C1 segment of cervical spinal cord (tissue), 14 donors: ENCODE measurements at places on chromosomes 2 and 18.

GRCh38 chr2:27559228-27559627 lies 23.6 kb upstream of the ZNF512 start:
- DNase-seq = no peak

DNA sequence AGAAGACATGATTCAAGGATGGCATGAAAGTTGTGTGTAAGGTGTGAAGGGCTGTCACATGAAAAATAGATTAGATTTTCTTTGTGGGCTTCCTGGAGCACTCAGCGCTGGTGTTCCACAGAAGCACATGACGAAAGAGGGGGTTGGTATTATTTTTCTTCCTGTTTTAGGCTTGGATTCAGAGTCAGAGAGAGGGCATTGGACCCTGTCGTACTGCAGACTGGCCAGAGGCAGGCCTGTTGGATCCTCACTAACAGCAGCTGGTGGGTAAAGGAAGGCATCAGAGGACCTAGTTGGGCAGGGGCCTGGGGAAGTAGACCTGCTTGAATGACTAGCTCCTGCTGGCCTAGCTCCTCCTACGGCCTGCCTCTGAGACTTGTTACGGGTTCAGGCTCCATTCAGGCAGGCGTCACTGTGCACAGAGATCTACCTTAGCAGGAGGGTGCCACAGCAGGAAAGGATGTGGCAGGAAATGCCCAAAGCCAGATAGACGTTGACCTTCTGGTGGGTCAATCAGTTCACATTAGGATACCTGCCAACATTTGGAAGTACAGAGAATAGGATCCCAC lies 13.1 kb downstream of the CTLA4 start:
- no peak for DNase-seq

- no peak for DNase-seq
These were observed 28.7 kb upstream of the MARCO start for GRCh38 chr2:118913131-118913802.

DNA sequence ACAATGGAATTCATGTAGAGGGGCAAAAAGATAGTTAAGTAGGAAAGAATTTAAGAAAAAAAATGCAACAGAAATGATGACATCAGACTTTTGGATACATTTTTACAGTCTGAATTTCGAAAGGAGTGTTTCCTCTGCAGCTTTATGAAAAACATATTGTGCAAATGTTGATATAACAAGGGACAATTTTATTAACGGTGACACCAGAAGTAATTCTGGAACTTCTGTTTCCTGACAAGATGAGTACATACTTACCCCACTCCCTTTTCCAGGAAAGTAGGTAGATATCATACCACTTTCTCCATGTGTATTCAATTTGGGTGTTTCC lies 369.6 kb downstream of the FBXO15 start:
- DNase-seq = no peak

DNA sequence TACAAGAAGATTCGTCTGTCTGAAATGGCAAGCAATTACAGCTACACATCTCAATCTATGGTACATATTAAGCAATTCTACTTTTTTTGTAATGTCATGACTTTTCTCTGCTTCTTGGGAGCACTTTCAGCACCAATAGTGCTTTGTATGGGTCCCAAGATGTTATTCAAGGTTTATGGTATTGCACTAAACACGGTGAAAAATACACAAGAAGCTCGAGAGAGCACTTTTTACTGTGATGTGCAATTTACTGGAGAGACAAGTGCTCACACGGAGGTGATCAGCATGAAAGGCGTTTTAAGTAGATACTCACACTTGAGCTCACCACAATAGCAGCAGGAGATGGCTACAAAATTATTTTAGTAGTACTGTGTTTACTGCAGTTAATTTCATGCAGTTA lies 783.6 kb downstream of the CBLN2 start:
- DNase-seq = no peak

DNA sequence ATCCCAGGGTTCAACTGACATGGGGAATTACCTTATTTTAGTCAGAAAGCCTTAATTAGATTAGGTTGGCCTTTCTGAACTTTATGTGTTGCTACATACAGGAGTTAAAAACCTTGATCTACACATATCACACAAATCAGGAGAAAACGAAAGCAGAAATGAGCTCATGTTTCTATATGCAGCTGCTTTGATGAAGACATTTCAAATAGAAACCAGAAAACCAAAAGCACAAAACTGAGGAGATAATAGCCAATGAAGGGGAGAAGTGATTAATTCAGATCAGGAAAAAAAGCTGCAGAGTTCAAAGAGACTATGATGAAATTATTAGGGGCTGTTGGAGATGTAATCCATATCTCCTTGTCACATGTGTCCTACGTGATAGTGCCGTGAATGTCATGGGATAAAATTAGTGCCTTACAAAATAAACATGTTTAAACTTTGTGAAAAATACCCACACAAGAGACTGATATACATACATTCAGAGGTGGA lies 255.0 kb downstream of the CAMKMT start:
- no peak for DNase-seq

DNA sequence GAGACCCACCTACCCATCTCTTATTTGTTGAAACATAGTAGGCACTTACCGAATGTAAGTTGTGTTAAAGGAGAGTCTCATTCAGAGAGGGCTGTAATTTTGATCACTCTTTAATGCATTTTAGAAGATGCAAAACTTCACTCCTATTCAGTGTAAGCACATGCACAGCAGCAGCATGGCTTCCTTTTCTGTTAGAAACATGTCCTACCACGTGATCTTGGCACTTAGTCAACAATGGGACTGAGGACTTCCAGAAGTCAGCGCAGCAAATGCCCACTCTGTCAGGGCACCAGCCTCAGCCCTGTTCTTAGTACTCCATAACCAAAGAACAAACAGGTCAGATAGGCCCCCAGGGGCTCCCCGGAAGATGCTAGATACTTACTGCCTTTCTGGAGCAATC lies 456.5 kb downstream of the METTL4 start:
- DNase-seq = no peak

DNA sequence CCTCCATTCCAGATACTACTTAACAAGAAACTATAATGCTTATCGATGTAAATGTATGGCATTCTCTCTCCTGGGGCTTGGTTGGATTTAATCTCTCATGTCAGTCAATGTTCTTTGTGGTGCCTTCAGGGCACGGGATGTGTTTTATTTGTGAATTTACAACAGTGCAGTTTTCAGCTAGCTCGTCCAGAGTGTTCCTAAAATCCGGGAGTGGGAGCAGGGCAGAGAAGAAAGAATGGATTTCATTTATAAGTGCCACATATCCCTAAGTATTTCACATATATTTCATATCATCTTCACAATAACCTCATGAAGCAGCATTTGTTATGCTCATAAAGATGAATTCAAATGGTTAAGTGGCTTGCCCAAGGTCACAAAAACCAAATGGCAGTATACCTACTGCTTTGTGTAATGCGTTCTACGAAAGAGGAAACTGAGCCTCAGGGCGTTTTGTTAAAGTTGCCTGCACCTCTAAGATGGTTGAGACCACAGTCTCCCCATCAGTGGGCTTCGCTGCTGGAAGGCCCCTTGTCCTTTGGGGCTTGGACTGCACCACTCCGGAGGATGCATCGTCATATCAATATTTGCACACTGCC lies 134.7 kb upstream of the MGAT5 start:
- DNase-seq = peak; percentile 60

DNA sequence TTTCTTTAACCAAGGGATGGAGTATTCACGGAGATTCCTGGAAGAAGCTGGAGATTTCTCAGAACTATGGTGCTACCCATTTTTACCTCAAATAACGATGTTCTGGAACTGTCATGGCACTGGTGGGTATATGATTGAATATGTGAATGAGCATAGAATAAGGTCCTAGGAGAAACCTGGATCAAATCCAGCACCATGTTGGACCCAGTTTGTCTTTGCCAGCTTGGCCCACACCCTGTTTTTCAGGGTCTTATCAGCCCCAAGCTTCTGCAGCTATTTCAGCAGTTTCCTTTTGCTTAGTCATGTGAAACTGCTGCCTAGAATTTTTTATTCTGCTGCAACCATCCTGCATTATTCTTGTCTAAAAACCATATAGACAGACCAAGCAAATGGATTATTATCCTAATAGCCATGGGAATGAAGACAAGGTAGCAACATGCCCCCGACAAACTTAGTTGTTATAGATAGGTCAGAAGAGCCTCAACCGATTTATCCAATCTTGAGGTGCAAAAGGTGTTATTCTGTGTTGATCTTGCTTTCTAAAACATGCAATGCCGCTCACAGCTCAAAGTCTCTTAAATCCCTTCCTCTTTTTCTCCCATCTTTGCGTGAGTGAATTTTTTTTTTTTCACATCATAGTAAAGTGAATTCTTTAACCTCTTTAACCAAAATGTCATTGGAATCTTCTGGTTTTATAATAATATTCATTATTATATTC lies 133.6 kb downstream of the PRPF40A start:
- DNase-seq = no peak

DNA sequence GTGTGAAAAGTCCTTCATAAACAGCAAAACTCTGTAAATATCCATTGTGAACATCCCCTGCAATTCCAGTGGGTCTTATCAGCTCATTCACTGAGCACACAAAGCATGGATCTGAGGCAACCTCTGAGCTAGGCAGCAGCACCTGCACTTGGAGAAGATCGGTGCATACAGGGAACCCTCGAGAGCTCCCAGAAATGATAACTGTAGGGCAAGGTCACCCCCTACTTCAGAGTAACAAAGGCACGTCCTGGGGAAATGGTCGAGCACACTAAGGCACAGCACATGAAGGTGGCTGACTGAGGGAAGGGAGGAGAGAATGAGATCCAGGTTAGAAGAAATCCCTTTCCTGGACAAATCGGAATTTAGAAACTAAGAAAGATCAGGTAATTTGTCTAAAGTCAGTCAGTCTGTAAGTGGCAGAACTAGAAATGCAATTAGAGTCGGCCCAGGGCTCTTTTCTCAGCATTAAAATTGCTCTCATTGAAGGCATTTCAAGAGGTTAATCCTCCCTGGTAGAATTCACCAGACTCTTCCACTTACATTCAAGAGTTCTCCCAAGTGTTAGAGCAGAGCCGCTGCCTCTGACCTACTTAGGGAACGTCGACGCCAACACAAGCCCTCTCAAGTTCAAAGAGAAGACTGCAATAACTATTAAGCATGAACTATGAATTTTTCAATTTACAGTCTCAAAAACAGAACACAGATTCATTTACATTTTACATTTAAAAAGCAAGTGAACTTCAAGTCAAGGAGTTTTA lies 45.9 kb downstream of the PXDN start:
- no peak for DNase-seq

GRCh38 chr2:152534460-152535135 lies 182.7 kb downstream of the PRPF40A start:
- DNase-seq = no peak

- no peak for DNase-seq
These were observed 176.0 kb downstream of the SMAD2 start for GRCh38 chr18:47754311-47755101.

DNA sequence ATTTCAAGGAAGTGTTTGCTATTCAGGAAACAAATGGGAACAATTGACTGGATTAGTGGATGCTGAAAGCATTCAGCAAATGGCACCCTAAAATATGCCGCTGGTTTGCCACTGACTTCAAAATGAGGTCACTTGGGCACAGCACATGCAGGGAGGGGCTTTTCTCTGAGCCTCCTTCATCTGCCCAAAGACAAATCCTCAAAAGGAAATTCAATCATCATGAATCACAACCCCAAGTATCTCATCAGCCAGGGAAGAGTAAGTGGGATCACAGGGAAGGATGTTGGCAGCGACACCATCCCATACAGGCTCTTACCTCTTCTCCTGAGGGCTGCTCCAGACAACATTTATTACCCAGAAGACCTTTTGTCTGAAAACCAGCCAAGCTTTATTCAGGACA lies 14.4 kb upstream of the SP140L start:
- DNase-seq = no peak
